ENCODE measurements at places on chromosomes 4 and X.

DNA sequence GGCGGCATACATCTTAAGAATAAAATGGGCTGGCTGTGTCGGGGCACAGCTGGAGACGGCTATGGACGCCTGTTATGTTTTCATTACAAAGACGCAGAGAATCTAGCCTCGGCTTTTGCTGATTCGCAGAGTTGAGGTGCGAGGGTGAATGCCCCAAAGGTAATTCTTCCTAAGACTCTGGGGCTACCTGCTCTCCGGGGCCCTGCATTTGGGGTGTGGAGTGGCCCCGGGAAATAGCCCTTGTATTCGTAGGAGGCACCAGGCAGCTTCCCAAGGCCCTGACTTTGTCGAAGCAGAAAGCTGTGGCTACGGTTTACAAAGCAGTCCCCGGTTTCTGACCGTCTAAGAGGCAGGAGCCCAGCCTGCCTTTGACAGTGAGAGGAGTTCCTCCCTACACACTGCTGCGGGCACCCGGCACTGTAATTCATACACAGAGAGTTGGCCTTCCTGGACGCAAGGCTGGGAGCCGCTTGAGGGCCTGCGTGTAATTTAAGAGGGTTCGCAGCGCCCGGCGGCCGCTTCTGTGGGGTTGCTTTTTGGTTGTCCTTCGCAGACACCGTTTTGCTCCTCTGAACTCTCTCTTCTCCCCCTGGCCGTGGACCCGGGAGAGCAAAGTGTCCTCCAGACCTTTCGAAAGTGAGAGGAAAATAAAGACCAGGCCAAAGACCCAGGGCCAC, 1.9 kb downstream of the SHOX start:
- DNase-seq = no peak

- no peak for DNase-seq
These were observed 39.8 kb upstream of the KLHL13 start for GRCh38 chrX:118156254-118156952.

DNA sequence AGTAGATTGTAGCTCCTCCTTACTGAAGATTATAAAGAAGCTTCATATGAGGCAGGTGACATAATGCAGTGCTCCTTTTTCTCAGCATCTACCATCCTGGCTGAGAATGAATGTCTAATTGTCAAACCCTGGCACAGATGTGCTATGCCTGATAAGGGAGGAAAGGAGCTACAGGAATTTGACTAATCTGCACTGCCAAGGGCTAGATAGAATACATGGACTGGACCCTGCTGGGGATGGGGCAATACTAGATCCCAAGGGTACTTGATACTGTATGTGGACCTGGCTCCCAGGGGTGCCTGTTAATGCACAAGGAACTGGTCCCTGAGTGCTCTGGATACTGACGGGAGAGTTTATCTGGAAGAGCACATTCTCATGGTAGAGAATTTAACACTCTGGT, 362.2 kb upstream of the EMCN start:
- DNase-seq = no peak

DNA sequence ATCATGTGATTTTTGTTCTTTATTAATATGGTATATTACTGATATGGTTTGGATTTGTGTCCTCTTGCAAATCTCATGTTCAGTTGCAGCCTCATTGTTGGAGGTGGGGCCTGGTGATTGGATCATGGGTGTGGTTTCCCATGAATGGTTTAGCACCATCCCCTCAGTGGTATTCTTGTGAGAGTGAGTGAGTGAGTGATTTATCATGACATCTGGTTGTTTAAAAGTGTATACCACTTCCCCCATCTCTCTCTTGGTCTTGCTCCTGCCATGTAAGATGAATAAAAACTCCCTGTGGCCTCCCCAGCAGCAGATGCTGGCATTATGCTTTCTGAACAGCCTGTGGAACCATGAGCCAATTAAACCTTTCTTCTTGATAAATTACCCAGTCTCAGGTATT, 111.5 kb downstream of the TAB3 start:
- no peak for DNase-seq

DNA sequence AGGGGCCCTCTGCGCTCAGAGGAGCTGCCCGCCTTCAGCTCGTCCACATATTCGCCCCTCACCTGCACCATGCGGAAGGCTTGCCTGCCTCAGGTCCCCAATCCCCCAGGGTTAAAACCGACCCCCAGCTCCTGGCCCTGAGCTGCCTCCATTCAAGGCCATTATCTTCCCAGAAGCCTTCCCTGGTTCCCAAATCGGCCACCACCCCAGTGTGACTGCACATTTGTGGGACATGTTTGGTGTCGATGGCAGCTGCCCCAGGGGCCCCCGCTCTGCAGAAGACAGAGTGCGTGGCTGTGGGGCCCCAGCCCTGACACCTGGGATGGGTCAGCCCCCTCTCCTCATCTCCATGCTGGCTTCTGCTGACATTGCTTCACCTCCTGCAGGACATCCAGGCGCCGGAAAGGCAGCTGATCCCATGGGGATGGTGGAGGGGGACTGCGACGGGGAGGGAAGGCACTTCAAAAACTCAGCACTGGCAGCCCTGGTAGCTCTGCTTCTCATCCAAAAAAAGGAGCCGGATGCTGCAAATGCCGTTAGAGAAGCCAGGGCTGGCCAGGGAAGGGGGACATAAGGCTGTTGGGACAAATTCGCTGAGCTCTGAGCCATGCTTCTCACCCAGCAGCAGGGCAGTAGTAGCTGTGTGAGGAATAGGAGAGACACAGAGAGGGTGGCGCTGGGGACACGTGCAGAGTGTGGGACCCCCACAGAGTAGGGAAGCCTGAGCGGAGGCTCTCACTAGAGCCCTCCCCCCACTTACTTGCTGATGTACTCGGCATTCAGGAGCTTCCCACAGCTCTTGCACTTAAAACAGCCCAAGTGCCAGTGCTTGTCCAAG, 78.5 kb downstream of the ABLIM2 start:
- DNase-seq = no peak

DNA sequence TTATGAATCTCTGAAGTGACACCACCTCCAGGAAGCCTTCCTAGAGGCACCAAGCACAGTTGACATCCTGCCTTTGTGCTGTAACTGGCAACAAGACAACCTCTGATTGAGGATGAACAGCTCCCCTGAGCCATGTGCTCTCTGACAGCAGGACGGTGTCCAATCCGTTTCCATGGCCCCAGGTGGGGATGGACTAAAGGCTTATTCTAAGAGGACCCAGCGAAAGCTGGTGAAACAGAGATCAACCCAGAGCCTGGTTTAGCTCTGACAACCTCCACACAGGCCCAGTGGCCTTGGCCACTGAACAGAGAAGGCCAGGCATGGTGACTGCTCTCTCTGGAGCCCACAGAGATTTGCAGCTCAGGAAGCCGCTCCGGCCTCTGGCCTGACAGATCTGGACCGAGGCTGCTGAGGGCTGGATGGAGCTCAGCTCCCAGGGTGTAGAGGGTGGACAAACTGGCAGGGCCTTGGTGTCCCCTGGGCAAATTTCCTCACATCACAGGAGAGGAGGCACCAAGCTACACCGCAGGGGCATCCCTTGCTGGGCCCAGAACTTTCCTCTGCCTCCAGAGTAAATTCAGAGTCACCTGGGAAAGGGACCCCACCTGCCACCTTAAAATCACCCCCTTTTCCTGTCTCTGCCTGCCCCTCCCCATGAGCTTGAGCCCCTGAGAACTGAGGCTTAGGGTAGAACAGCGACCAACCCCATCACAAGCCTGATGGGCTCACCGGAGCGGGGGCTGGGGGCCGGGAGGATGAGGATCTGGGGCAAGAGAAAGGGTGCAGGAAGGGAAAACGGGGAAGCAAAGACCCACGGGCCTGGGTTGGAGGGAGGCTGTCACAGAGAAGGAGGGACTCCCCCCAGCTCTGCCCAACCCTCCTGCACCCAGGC, 40.2 kb downstream of the HMX1 start:
- no peak for DNase-seq

DNA sequence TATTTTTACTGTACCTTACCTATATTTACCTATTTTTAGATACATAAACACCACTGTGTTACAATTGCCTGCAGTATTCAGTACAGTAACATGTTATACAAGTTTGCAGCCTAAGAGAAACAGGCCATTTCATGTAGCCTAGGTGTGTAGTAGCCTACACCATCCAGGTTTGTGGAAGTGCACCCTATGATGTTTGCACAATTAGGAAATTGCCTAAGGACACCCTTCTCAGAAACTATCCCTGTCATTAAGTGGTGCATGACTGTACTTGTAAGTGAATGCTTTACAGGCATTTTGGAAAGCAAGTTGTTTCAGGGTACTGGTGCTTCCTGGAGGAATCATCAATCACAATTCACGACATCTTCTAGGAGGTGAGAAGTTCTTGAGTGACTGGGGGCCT, 991.8 kb upstream of the SLIT2 start:
- DNase-seq = no peak

DNA sequence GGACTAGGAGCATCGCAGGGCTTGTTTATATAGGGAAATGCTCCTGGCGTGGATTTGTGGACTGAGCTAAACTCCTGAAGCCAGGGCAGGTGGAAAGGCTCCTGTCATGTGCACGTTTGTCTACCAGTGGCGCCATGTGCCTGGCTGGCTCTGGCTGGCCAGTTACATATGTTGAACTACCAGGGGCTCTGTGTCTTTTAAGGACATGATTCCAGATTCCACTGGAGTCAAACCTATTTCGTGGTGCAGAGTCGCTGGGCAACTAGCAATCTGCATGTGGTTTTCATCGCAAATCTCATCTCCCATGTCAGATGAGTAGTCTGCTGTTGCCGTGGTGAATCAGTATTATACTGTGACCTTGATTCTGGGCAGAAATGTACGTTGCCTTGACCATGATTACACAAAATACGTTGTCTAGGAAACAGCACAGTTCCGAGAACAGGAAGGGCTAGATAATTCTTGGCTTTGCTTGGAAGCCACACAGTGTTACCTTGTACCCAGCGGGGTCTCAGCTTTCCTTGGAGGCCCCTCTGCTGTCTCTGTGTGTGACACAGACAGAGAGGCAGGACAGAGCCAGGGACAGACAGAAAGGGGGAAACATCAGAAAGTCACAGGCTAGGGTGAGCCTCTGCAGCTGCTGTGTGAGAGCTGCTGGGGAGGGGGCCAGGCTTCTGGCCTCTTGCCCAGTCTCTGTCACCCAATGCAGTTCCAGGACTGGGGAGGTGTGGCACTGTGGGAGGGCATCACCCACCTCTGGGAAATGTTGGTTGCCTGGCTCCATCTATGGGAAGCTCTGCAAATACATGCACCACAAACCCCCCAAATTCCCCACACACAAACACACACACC, 19.2 kb downstream of the PNMA6E start:
- peak; percentile 53 for DNase-seq

DNA sequence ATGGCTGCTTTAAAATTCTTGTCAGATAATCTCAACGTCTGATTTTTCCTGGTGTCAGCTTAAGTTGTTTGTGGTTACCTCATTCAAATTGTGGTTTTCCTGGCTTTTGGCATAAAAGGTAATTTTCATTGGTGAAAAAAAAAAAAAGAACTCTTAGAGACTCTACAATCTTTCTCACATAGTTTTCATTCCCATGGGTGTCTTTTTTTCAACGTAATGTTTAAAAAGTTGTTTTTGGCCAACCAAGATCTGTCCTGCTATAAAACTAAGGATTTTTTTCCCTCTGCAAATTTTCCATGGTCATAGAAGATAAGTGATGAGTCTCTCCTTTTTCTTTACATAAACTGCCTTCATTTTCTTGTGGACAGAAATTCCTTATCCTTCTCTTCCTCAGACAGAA, 28.9 kb upstream of the RPS6KA6 start:
- no peak for DNase-seq

- DNase-seq = no peak
These were observed 867.3 kb downstream of the RPA4 start for GRCh38 chrX:97751016-97751415.

DNA sequence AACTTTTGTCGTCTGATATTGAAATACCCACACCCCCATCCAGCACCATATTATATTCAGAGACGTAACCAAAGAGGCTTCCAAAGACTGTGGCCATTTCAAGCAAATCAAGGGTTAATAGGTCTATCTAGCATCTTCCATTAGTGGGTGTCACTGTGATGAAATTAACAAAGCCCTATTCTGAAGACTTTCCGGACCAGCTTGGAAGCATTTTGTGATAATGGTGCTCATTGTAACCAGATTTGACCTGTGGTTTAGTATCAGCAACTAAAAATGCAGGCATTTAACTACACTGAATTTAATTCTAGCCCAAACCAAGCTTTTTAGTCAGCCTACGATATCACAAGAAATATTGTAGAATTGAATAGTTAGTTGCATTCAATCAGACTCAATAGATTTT, 309.7 kb upstream of the TENM3 start:
- no peak for DNase-seq

DNA sequence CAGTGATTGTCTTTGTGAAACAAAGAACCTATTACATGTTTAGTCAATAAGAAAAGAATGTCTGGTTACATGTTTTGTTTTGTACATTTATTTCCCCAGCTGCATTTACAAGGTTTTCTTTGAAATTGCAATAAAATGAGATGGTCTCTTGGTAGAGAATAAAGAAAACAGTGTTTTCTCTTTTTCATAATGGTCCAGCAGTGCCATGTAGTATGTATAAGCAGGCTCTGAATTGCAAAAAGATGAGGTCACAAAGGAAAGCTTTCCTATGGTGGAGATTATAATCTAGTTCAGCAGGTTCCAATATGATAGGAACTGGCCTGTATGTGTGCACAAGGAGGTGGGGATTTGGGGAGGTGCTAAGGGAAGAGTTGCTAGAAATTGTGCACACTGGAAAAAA, 1417.3 kb downstream of the STIM2 start:
- DNase-seq = no peak

GRCh38 chr4:168119890-168120289, 27.6 kb downstream of the ANXA10 start:
- DNase-seq = no peak

GRCh38 chr4:73922766-73923630, 53.8 kb downstream of the CXCL1 start:
- DNase-seq = no peak

- DNase-seq = no peak
These were observed 30.6 kb downstream of the LONRF3 start for GRCh38 chrX:119004920-119005524.

- DNase-seq = peak; percentile 15
These were observed 43.5 kb downstream of the NUDT9 start for GRCh38 chr4:87465739-87466366.

GRCh38 chr4:83613023-83613422, 77.1 kb downstream of the GPAT3 start:
- no peak for DNase-seq

DNA sequence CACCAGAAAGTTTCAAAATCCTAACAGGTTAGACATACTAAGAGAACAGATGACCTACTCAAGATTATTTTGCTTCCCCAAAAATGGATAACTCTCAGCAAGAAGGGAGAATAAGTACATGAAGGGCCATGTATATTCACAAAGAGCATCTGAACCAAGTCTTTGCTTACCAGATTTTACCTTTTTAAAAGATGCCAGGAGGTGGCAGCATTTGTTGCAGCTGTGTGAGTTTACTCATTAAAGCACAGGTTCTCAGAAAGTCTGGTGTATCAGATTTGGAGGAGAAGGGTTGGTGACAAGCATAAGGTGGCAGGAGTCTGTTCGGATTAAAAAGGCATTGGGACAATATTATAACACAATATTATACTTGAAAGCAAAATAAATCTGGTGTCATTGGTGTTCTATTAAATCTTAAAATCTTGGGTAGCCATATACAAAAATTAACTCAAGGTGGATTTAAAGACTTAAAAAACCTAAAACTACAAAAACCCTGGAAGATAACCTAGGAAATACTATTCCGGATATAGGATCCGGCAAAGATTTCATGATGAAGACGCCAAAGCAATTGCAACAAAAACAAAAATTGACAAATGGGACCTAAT, 51.3 kb upstream of the NFKB1 start:
- peak; percentile 82 for DNase-seq
